HepG2 (cell line): ENCODE measurements at places on chromosomes 11 and 22. TPM values are rescaled to one million over a fixed set of nuclear protein-coding genes. Genes with fewer than 3 reads are reported as not detected.

DNA sequence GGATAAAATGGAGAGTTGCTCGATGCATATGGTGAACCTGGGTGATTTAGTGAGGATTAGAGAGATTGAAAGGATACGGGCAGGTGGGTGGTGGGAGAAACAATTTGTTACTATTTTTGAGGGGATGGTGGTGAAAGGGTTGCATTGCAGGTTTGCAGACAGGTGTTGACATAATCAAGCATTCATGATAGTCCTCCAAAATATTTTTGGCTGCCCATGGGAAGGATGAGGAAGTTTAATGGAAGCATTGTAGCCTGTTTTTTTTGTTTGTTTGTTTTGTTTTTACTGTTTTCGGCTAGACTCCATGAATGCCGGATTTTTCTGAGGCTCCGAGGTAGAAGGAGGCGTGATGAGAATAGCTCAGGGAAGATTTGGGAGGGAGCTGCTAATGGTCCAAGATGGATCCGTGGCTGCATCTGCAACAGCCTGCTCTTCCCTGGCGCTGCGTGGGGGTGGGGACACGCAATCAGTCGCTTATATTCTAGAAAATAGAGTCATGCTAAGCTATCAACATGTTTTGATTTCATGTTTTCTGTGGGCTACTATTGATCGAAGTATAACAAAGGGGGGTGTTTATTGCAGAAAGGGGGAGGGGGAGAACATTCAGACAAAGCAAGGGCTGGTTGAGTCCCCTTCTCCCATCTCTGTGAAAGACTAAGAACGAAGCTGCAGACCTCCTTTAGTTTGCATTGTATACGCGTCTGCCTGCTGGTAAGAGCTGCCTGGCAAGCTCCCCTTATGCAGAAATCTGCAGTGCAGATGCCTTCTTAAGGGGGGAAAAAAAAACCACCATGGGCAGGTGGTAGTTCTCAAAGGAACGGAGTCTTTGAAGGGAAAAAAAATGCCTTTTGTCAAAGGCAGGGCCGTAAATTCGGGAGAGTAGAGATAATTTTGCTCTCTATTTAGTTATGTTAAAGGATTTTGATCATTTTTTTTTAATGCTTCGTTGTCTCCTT is 1.0 kb downstream of the RTN3 start:
- peak; percentile 8 for DNase-seq

- no peak for DNase-seq
Observed at GRCh38 chr22:37054056-37054395, 2.5 kb downstream of the KCTD17 start.

DNA sequence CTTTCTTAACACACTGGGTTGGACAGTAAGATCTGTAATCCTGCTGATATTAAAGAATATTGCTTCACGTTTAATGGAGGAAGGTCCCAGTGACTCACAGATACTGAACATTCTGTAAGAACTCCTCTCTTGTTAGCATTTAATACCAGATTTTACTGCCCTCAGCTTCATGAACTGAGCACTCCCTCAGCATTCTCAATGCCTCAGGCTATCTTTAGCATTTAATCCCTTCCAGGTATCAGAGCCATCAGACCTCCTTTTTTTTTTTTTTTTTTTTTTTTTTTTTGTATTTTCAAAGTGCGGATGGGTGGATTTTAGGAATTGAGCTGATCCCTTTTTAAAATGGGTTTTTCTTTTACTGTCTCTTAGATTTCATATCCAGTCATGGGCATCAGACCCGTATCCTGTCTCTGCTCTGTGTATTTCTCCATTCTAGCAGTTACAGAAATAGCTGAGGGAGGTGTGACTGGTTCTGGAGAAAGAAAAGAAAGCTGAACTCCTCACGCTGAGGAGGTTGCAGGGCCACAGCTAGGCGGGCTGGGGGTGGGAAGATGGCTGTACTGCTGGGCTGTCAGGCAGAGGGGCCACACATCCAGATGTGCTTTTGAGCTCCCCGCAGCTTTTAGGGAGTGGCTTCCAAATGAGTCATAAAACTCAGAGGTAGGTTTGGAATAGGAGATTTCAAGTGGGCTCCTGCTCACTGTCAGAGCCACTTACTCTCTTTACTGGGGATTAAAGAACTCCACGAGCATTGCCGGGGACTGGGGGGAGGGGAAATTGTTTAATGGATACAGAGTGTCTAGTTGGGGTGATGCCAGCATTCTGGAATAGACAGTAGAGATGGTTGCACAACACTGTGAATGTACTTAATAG is 97.0 kb downstream of the SYT9 start:
- DNase-seq: no peak

DNA sequence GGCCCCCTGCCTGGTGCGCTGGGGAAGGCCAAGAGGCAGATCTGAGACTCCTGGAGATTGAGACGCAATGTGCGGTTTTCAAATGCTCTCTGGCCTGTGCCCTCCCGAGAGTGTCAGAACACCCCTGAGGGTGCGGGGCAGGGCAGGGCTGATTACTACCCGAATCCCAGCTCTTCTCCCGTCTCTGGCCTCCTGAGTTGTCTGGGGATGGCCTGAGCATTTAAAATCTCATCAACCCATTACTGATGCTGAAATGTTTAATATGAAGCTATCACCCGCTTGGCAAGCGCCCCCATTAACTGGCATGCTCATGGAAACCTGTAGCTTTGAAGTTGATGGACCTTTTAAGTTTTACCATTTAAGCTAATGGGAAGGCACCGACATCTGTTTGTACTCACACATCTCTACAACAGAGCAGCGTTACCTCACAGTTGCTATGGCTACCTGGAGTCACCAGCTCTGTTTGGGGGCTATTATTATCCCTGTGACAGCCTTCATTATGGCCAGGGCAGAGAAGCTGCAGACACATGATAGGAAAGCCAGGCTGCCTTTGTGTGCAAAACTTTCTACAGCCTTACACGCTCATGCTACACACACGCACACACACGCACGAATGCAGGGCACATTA is 3.6 kb upstream of the MB start:
- no peak for DNase-seq

GRCh38 chr11:124174001-124174583 is 9.1 kb upstream of the OR10D3 start:
- peak; percentile 47 for DNase-seq

DNA sequence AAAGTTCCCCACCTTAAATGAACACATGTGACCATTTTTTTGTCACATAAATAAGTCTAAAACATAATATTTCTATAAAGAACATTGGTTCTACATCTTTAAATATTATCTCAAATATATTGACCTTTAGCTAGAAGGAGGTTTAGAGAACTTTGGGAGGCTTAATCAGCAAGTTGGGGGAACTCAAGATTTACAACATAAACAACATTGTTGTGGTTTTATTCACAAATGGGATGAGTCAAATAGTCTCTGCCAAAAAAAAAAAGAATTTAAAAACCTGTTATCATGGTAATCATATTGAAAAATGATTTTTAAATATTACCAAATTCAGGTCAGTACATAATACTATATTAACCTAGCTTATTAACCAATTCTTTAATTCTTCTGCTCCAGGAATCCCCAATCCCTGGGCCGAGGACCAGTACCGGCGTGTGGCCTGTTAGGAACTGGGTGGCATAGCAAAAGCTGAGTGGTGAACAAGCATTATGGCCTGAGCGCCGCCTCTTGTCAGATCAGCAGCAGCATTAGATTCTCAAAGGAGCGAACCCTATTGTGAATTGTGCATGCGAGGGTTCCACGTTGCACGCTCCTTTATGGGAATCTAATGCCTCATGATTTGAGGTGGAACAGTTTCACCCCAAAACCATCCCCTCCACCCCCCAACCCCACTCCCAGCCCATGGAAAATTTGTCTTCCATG is 98.2 kb downstream of the RDX start:
- no peak for DNase-seq

DNA sequence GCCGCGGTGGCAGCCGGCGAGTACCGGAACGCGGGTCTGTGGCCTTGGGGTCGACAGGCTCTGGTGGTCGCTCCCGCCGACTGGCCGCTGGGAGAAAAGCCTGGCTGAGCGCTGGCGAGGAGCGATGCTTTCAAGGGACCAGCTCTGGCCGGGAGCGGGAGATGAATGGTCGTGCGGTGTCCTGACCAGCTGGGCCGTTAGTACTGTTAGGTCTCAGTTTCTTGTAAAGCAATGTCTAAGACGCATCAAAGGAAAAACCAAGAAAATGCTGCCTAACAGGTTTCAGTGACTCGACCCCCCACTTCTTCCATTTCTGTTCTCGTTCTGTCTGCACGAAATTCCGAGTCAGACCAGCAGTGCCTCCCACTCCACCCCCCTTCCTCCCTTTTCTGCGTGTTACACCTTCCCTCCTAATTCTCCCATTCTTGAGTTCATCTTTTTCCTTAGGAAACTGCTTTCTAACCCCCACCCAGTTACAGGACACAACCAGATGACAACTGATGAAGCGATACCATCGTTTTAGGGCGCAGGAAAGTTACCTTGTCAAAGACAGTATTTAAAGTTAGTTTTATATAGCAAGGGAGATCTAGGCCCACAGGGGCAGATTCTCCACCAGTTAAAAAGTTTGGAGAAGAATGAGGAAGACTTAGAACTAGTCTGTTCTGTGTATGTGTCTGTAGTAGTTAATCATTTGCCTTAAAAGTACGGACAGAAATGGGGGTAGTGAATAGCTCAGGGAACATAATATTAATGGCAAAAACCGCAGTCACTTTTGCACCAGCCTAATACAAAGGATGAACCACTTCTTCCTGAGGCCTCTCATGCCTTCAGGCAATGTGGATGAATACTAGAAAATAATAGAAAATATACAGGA is 1.0 kb downstream of the CUL5 start:
- peak; percentile 16 for DNase-seq

DNA sequence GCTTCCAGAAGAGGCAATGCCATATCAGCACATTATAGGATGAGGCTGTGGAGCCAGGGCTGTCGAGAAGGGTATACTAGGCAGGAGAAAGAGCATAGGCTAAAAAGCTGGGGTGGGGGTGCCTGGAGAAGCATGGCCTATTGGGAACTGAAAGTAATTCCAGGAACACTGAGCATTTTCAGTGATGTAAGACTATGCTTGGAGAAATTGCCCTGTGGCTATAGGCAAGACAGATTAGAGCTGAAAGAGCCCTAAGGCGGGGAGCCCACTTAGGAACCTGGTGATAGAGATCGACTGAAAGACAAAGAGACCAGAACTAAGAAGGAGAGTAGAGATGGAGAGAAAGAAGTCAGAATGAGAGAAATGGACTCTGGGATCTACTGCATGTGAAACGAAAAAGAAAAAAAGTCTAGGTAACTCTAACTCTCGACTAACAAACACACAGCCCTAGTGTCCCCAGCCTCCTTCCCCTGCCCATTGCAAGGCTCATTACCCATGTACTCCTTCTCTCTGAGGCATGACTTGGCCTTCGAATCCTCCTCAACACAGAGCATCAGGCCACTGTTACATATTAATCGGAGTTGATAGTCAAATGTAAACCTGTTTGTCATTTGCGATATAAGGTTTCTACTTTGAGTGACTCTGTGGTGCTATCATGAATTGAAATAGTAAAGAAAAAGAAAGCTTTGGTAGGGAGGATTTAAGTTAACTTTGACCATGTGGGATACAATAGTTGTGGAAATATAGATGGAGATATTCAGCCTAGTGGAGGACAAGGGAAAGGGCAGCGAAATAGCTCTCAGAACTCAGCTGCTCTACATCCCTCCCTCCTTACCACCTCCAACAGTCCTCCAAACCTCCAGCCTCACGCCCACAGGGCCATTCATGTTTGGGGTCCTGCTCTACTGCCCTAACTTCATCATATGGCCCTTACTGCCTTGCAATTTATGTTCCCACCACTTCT is 52.3 kb upstream of the BMAL1 start:
- DNase-seq: no peak

- DNase-seq: no peak
Observed at GRCh38 chr11:41222236-41222635, 237.2 kb downstream of the LRRC4C start.

DNA sequence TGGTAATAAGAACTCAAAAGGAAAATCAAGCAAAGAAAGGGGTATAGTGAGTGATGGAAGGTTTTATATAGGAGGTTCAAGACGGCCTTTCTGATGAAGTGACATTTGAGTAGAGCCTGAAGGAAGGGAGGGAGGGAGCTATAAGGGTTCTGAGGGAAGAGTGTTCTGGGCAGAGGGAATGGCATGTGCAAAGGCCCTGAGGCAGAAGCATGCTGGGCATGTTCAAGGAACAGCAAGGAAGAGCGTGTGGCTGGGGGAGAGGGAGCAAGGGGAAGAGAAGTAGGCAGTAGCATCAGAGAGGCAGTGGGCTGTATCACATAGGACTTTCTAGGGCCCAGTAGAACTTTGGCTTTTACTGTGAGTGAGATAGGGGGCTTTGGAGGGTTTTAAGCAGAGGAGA is 108.9 kb upstream of the NAV2 start:
- DNase-seq: no peak

GRCh38 chr11:104645261-104646222 is 252.7 kb downstream of the CASP12 start:
- DNase-seq: no peak

DNA sequence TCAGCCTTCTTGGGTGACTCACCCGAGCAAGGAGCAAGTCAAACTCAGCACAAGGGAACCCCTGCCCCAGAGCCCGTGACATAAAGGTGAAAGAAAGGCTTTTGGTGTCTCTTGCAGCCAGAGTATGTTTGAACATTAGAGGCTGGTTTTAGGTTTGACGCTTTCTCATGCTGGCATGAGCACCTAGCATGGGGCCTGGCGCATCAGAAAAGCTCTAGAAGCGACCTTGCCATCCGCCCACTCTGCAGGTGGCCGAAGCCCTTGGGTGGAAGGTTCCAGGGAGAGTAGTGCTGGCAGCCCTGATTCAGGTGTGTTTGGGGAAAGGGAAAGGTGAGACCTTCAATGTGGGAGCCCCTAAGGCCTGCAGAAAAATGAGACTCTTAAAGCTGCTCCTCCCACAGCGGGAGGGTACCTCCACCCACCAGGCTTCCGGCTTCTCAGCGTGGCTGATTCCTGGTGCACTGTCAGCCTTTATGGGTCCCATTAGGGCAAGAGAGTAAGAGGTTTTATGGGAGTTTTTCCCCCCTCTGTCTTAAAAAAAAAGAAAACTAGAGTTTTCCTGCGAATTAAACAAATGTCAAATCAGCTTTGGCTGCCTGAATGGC is 88.4 kb downstream of the GRIK4 start:
- DNase-seq: no peak

The ARVCF gene
- 16.4 and 23.8 TPM in 2 replicates for polyA plus RNA-seq

The MYOD1 gene
- not detected in 2 replicates for polyA plus RNA-seq

The OR5B21 gene
- 0.08 TPM in 1 of 2 replicates, not detected in the other for polyA plus RNA-seq

The OR4D5 gene
- not detected in 2 replicates for polyA plus RNA-seq

The ABCC8 gene
- polyA plus RNA-seq: not detected in 2 replicates

The PRMT3 gene
- 7.5 and 9.1 TPM in 2 replicates for polyA plus RNA-seq

The NXPE4 gene
- not detected in 2 replicates for polyA plus RNA-seq

The DNAJB7 gene
- polyA plus RNA-seq: not detected in 2 replicates

The P4HA3 gene
- polyA plus RNA-seq: not detected in 2 replicates

The TCN1 gene
- polyA plus RNA-seq: 0.05 TPM in 1 of 2 replicates, not detected in the other
